GDM1 (cell line): ENCODE measurements at places on chromosomes 16 and 17.

GRCh38 chr17:14294876-14295275 lies 6.0 kb upstream of the HS3ST3B1 start:
- no peak for DNase-seq

GRCh38 chr17:5816491-5817070 lies 232.3 kb upstream of the NLRP1 start:
- DNase-seq, result no peak

GRCh38 chr17:36496018-36496789 lies 9.7 kb downstream of the ZNHIT3 start:
- no peak for DNase-seq

- DNase-seq, result no peak
These were observed 45.3 kb downstream of the KLHDC4 start for GRCh38 chr16:87720446-87720845.

- no peak for DNase-seq
These were observed 31.4 kb downstream of the WWP2 start for GRCh38 chr16:69793526-69793925.

DNA sequence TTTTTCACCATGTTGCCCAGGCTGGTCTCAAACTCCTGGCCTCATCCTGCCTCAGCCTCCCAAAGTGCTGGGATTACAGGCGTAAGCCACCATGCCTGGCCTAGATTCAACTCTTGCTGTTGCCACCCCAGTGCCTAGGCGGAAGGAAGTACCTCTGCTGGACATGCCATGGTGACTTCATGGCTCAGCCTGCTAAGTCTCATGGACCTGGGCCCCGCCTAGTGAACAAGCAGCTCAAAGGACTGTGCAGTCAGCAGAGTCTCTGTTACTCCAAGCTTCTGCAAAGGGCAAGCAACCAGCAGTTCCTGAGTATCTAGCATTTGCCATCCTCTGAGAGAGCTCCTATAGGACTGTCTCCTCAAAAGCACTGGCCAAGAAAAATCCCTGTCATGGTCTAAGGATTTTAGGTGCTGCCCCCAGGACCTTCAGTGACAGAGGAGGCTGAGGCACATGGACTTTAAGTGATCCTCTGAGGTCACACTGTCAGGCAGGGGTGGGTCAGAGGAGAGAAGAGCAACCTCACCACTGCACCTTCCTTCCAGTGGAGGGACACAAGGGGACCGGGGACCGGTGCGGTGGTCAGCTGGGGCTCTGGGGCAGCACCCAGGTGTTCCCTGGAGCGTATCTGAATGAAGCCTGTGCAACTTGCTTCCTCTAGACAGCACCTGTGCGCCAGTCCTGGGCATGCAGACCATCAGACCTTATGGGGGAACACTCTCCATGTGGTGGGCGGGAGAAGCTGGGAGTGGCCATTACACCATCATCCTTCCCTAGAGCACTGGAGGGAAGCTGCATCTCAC lies 71.3 kb downstream of the IL21R start:
- no peak for DNase-seq

DNA sequence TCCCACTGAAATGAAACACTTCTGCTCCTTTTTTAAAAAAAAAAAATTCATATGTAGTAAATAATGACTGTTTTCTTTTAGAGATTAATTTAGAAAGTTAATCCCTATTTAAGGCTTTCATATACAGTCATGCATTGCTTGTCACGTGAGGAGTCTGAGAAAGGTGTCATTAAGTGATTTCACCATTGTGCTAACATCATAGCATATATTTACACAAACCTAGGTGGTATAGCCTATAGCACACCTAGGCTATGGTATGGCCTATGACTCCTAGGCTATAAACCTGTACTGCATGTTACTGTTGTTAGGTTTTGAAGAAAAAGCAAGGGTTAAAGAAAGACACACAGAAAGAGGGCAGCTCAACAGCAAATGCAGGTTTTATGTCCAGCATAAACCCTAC lies 13.7 kb downstream of the PPY start:
- no peak for DNase-seq

- DNase-seq, result no peak
These were observed 46.4 kb downstream of the MYH11 start for GRCh38 chr16:15810411-15810810.

DNA sequence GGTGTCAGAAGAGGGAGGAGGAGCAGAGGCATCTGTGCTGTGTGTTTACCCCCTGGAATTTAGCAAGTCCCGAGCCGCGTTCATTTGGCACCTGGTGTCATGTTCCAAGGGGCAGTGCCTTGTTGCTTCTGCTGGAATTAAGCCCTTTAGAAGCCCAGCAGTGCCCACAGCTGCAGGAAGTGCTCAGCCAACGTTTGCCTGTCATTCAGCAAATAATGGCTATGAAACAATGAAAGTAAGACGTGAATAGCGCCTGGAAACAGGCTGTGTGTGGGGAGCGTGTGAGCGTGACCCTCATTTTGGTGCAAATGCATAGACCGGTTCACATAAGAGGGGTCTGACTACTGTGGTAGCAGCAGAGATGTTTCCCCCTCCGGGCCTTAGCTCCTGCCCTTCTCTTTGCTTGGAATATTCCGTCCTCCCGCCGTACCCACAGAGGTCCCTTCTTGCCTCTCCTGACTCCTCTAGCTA lies 5.8 kb upstream of the ATP2C2 start:
- no peak for DNase-seq

- no peak for DNase-seq
These were observed 3.3 kb downstream of the LRRC36 start for GRCh38 chr16:67329901-67330300.

DNA sequence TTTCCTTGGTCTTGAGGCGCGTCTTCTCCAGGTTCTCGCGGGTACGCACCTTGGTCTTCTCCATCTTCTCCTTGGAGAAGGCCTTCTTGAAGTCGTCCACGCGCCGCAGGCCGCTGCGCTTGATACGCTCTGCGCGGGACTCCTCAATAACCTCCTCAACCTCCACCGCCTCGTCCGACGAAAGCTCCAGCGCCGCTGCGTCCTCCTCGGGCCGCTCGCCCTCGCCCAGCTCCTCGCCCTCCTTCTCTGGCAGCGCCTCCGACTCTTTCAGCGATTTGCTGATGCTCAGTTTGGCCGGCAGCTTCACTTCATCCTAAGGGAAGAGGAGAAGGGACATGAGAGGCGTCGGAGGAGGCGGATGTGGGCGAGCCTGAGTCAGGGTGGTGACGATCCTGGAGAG lies 16.8 kb upstream of the STAT3 start:
- DNase-seq, result no peak

DNA sequence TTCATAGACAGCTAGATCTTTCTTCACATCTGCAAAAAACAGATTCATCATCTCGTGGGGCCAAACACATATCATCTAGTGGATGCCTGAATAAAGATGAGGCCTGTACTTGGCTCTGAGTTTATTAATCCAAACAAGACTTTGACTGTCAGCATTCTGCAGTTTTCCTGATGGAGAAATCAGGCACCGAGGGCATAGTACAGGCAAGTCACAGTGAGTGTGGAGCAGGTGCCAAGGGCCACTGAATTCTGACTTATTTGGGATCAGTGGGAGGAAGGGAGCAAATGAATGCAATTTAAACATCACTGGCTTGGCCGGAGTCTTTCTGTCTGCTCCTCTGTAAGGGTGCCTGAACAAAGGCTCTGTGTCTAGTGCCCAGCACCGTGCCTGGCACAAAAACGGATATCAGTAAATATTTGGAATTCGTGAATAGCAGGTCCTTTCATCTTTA lies 975 bp downstream of the CFAP20 start:
- DNase-seq, result no peak

DNA sequence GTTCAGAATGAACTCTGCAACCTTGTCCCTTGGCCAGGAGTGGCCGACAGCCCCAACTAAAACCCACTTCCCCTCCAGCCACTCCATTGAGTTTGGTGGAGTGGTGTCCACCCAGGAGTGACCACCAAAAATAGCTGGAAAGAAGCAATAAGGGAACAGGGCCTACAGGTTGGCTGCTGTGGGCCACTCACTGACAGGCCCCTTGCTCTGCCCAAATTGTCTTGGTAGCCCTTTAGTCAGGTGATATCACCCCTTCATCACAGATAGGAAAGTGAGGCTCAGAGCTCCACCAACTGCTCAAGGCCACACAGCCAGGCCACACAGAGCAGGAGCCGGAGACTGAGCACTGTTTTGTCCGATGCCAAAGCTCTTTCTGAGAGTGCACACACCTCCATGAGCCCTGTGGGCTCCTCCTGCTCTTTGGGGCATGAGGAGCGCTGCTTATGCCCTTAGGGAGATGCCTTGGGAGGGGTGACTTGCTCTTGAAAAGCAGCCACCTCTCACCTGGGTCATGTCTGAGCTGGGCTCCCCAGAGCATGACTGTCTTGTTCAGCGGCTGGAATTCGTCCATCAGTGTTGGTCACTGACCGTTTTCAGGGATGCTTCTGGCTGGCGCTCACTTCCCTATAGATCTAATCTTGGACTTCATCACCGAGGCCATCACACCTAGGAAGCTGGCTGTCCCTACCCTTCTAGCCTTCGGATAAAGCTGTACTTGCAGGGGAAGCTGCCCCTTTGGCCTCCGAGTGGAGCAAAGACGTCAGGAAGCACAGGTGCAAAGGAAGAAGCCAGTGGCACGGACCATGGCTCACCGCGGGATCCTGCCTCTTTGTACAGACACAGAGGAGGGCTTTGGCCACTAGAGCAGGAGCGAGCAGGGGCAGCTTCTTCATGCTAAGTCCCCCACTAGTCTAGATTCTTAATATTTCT lies 186.0 kb upstream of the ZNF469 start:
- DNase-seq, result no peak

- no peak for DNase-seq
These were observed 992 bp downstream of the GDPD1 start for GRCh38 chr17:59221159-59221847.
